Common myeloid progenitor, CD34-positive (primary cell): ENCODE measurements at places on chromosomes 2 and 18.

DNA sequence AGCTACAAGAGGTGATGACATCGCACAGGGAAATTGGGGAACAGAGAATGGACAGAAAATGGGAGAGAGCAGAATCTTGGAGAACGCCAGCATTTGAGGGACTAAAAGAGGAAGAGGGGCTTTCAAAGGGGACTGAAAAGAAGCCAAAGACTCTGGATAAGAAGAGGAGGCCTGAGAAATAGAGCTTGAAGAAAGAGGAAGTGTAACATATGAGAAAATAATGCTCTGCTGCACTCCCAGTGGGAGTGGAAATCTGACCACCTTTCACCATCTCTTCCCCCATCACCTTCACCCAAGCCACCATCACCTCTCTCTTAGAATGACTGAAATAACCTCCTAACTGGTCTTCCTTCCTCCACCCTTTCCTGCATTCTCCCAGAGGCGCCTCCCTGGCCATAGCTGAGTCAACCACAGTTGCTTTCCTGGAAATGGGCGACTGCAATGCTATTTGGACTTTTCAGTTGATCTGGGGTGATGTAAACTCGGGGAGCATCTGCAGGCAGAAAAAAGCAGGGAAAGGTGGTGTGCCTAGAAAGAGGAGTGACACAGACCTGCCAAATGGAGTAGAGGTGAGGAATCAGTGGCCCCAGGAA lies 16.8 kb downstream of the CXCR1 start:
- peak; percentile 23 for DNase-seq

GRCh38 chr2:211061612-211062296 lies 505.4 kb downstream of the CPS1 start:
- DNase-seq = no peak

- DNase-seq = no peak
Measured at GRCh38 chr2:49640630-49641029, 486.3 kb upstream of the FSHR start.

- DNase-seq = no peak
Measured at GRCh38 chr2:100107440-100107839, 35.0 kb downstream of the AFF3 start.

DNA sequence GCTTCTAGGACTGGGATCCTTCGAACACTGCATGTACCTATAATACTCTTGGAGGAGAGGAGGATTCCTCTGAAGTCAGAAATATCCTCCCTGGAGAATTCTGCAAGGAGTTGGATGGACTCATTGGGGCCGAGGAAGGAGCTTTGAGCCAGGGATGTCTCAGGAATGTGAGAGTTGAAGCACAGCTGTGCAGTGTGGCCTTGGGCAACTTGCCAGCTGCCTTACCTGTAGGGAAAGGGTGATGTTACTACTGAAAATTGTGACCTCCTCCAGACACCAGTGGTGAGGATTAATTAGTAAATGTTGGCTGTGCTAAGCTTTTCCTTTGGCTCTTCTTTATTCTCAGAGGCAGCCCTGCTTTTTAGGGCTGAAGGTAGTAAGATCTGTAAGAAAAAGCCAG lies 41.4 kb downstream of the FMNL2 start:
- DNase-seq = no peak

DNA sequence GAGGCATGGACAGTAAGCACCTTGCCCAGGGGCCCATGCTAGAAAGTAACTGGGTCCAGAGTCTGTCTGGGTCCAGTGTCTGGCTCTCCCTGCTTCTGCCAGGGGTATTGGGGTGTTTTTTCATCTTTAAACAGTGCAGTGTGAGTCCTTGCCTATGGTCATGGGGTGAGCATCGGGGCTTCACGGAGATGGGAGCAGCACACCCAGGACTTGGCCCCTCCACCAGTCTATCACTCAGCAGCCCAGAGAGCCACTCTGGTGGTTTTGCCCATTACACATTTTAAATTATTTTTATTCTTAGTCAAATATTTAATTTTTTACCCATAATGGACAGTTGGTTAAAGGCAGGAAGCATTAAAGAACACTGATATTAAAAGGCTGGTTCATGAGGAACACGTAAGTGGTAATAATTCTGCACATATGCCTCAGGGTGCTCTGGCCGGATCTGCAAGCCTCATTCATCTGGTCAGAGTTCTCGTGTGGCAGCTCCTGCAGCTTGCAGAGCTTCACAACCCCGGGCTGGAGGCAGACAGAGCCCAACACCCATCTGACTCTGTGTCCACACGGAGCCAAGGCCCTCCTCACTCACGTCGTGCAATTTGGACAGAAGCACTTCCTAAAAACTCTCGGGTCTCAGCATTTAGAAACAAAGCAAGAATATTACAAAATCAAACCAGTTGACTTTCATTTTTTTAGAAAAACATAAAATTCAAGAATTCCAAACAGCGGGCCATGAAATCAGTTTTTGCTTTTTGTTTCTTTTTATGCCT lies 204.1 kb downstream of the CTIF start:
- no peak for DNase-seq

GRCh38 chr18:79556829-79557585 lies 122.6 kb upstream of the CTDP1 start:
- no peak for DNase-seq

- DNase-seq = no peak
Measured at GRCh38 chr2:80517316-80517715, 212.8 kb upstream of the LRRTM1 start.
